Forelimb muscle (tissue), 1 donor: ENCODE measurements at places on chromosomes 11 and 22. TPM values are rescaled to one million over a fixed set of nuclear protein-coding genes. Genes with fewer than 3 reads are reported as not detected.

Gene CALCB
- 0.68 TPM for polyA plus RNA-seq

- DNase-seq: no peak
These were observed 7.8 kb upstream of the TMEM216 start for GRCh38 chr11:61384271-61385242.

GRCh38 chr22:43297270-43298061, 45.7 kb downstream of the SCUBE1 start:
- no peak for DNase-seq

DNA sequence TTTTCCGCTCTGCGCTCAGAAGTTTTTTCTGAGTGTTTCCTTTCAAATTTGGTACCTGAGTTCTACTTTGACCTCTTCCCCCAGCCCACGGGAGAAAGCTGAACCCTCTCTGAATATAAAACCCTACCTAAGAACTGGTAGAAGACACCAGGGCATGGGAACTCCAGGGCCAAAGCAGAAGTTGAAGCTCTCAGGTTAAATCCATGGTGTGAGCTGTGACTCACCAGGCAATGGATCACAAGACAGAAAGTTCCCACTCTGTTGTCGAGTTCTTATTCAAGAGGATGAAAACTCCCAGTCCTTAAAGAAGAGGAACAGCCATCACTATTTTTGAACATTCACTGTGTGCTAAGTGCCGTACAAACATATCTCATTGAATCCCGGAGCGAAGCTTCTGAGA, 8.9 kb downstream of the TMEM218 start:
- no peak for DNase-seq

- DNase-seq: no peak
These were observed 22.8 kb downstream of the CASP5 start for GRCh38 chr11:105000167-105000566.

DNA sequence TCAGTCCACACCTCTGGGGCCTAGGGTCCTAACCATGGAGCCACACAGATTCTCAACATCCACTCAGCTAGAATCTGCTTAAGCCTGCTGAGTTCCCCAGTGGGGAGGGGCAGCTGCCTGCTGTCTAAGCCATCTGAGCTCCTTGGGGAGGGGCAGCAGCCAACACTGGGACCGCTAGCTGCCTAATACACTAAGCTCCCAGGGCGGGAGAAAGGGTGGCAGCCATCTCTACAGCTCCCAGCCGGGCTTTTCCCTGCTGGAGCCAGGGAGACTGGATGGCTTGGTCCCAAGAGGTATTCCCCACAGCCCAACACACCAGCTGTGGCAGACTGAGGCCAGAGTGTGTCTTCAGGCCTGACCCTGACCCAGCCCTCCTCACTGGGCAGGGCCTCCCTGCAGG, 217.3 kb upstream of the TMEM45B start:
- DNase-seq: no peak

DNA sequence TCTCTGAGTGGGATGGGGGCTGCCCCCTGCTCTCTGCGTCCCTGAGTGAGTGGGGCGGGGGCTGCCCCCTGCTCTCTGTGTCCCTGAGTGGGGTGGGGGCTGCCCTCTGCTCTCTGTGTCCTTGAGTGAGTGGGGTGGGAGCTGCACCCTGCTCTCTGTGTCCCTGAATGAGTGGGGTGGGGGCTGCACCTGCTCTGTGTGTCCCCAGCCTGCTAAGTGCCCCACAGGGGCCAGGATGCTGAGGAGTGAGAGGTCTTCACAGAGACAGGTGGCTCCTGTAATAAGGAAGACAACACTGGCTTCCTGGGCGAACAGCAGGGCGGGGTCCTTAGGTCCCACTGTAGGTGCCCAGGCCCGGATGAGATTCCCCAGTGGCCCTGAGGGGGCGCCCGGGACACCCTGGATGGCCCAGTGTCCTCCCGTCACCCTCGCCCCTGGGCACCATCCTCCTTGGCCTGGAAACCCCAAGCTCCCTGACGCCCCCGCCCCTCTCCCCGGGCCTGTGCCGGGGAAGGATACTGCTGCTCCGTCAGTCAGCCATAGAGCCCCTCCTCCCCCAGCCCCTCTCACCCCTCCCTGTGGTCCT, 3.8 kb upstream of the CCDC188 start:
- no peak for DNase-seq

DNA sequence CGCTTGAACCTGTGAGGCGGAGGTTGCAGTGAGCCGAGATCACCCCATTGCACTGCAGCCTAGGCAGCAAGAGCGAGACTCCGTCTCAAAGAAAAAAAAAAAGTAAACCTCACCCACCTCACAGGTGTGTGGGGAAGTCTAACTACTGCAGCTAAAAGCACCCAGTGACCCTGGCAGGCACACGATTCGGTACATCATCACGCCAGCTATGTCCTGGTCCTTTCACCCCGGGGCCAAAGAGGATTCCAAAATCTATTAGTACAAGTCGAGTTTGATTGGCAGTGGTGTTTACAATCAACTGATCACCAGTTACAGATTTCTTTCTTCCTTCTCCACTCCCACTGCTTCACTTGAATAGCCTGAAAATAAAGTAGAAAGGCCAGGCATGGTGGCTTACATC, 6.3 kb downstream of the TST start:
- DNase-seq: no peak

GRCh38 chr11:45544826-45545225, 120.6 kb downstream of the CHST1 start:
- DNase-seq: no peak

DNA sequence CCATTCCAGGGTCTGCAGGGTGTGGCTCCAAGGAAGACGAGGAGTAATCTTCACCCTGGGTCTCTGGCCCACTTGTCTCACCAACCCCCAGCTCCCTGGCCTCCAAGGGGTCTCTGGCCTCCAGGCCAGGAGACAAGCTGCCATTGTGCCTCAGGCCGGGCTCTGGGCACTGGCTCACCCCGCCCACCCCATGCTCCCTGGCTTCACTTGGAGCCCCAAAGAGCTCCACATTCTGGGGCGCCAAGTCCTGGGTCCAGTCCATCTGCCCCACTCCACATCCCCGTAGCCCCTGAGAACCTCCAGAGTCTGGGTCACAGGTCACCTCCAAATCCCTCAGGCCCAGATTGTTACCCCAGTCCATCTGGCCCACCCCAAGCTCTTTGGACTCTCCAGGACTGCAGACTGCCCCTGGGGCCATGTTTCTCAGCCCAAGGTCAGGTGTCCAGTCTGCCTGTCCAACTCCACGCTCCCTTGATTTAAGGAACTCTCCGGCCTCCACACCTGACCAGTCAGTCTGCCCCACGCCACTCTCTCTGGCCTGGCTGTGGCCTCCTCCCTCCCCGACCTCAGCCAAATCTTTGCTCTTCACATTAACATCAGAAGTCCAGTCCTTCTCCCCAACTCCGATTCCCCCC, 16.2 kb downstream of the TNKS1BP1 start:
- no peak for DNase-seq

DNA sequence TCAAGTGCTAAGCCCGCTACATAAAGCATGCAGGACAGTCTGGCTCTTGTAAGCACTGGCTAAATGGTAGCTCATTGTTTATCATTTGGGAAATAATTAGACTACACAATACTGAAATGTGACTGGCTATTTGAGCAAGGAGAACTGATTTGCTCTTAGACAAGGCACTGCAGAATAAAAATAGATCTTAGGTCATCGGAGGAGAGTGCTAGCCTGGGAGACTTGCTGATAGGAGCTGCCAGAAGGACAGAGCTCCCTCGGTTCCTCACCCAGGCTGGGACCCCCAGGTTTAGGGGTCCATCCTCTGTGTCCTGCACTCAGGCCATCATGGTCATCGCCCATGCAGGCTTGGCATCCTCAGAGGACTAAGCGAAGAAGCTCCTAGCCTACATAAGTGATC, 184.4 kb upstream of the NCAM1 start:
- DNase-seq: no peak

GRCh38 chr11:102079625-102080024, 30.6 kb upstream of the YAP1 start:
- no peak for DNase-seq

DNA sequence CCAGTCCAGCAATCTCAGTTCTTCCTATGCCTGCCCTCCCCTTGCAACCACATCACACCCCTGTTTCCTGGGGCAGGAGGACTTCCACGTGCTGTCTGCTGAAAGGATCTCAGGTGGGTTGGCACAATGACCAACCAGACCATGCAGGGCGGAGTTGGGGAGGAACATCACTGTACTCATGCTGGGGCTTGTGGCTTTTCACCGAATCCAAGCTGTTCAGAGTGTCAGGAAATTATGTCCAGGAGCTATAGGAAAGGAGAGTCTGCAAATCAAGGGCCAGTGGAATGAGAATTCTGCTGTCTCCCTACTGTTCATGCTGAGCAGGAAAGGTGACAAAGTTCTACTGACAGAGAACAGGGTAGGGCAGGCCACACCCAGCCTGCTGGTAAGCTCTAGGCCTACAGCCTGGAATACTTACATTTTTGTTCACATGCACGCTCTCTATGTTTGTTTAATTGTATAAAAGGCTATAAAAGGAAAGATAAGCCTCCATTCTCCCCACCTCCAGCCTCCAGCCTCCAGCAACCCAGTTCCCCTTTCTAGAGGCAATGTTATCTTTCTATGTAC, 1.7 kb upstream of the PLAAT2 start:
- no peak for DNase-seq

Gene MRGPRG
- polyA plus RNA-seq: not detected

GRCh38 chr11:17036666-17037658, 22.7 kb upstream of the PLEKHA7 start:
- no peak for DNase-seq

GRCh38 chr11:8338138-8338537, 74.5 kb upstream of the LMO1 start:
- no peak for DNase-seq

DNA sequence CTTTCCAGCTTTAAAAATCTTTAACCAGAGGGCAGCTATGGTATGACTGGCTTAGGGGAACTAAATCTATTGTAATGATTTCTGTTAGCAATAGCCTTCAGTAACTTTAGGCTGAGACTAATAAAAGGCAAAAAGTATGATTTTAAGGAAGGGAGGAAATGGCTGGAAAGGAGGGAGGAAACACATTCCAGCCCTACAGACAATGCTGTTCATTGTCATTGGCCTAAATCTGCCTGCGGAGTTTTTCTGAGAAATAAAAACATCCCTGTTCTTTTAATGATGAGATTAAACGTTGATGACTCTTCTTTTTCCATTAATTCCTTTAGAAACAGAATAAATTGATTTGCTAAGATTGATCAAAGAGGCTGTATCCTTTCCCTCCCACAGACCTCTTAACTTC, 99.6 kb upstream of the GRAMD1B start:
- no peak for DNase-seq

GRCh38 chr11:71062199-71062598, 190.2 kb downstream of the SHANK2 start:
- no peak for DNase-seq

Gene SYT7
- polyA plus RNA-seq: 3.3 TPM
